ENCODE measurements at places on chromosomes 12 and 14. TPM values are rescaled to one million over a fixed set of nuclear protein-coding genes. Genes with fewer than 3 reads are reported as not detected.
A peak's percentile ranks its signal among the peaks of the same experiment; 100 is the strongest.

DNA sequence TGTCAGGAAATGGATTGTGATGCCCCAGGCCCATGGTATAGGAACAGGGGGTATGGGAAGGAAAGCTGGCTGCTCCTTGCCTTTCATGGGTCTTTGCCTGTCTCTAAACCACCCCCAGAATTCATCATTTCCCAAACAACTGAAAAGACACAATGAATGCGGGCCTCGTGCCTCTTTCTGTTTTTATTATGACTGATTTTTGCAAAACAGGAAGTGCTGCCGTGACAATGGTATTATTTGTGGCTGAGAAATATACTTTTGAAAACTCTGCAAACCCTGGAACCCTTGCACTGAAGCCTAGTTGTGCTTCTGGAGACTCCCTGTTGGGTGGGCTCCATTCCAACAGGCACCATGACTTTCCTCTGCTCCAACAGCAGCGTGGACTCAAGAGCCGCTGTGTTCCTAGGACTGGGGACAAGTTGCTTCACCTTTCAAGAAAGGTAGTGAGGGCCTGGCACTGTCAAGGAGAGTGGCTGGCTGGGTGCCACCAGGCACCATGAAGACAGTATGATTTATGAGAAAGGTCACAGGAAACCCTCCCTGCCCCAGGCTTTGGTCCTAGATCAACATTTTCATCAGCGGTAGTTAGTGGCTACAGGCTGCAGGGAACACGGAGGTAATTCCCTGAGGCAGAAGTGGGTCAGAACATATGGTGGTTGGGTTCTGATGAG lies 4.8 kb upstream of the DGLUCY start:
- no peaks in the 10 kb centered on the region for H3K36me3 ChIP-seq
- H3K4me1 ChIP-seq: peaks cover 24% of the 10 kb centered on the region
- no peak for DNase-seq

DNA sequence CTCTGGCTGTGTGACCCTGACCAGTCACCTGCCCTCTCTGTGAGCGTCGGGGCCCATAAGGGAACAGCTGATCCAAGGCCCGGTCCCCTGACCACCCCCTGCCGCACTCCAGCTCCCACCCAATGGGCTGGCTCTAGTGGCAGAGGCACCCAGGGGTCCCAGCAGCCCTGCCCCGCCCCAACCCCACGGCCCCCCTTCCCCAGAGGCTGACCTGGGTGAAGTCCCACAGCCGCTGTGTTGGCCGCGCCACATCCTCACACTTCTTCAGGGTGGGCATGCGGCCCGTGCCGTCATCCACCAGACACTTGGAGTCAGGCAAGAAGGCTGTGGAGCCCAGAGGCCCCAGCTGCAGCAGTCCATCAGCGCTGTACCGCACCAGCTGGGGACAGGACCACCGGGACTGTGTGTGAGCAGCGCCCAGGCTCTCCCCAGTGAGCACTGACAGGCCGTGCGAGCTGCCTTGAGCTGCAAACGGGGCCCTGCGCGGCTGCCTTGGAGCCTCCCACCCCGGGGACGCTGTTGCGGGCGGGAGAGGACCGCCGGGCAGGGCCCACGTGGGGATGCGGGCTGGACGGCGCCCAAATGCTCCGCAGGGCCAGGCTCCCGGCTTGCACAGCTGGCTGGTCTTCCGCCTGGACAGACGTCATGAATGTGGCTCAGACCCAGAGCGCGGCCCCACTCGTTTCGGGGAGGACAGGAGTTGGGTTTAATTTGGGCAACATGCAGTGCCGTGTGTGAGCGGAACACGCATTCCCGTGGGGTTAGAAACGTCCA lies 53.5 kb downstream of the NOC4L start:
- H3K27me3 ChIP-seq: no peaks in the 10 kb centered on the region
- no peak overlapping the region for H3K27ac ChIP-seq
- no peak overlapping the region for H3K4me3 ChIP-seq
- no peak for DNase-seq
- H3K36me3 ChIP-seq: no peaks in the 10 kb centered on the region

GRCh38 chr12:49643135-49643534 lies 19.8 kb downstream of the PRPF40B start:
- H3K27ac ChIP-seq: no peak overlapping the region
- no peak for DNase-seq
- H3K27me3 ChIP-seq: no peaks in the 10 kb centered on the region

GRCh38 chr14:105617201-105617777 lies 90.9 kb downstream of the TMEM121 start:
- H3K27me3 ChIP-seq: no peaks in the 10 kb centered on the region
- no peak overlapping the region for H3K27ac ChIP-seq
- H3K4me1 ChIP-seq: no peaks in the 10 kb centered on the region
- H3K36me3 ChIP-seq: no peaks in the 10 kb centered on the region
- no peak for DNase-seq

DNA sequence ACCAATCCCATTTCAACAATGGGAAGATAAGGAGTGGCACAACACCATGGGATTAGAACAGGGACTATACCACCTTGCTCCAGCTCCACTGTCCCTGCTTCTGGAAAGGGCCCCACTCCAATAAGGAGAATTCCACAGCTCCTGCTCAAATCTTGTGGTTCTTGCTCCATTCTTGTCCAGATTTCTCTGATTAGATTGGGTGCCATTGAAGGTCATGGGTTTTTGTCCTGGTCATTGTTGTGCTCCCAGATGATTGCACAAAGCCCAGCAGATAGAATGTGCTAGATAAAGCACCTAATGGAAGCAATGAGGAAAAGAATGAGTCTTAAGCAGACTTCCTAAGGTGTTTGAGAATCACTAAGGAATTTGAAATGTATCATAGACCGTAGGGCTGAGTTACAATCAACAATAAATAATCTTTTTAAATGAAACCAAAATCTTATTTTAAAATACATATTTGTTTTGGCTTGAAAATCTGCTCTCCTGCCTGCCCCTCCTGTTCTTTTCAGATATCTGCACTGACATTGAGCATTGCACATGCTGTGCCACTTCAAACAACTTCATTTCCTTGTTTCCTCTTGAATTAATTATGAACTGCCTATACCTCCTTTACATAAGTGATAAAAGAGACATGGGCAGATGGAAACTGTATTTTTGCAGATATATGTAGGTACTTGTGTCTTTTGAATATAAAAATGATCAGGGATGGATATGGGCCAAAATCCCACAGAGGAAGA lies 115.9 kb downstream of the FGD4 start:
- no peaks in the 10 kb centered on the region for H3K36me3 ChIP-seq
- H3K27ac ChIP-seq: no peak overlapping the region
- H3K4me3 ChIP-seq: no peak overlapping the region
- no peaks in the 10 kb centered on the region for H3K27me3 ChIP-seq

DNA sequence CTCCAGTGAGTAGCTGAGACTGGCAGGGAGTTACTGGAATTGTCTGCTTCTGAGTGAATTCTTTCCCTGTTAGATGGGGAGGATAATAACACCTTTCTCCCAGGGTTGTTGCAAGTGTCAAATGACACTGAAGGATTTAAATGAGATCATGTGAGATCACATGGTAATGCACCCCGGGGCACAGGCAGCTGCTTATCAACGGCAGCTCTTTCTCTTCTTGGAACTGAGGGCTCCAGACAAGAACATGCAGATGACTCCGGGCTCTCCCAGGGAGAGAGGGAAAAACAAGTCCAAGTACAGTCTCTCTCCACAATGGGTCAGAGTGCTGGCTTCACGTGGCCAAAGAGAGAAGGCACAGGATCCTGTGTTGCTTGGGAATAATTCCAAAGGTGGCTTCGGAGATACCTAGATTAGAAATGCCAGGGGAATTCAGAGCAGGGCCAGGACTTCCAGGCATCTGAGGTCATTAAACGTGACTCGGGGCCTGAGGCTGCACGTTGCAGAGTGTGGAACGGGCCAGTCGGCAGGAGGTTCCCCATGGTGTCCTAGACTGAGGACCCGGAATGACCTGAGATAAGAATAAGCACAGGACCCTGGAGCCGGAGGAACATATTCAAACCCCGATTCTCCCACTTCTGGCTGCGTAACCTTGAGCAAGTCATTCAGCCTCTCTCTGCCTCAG lies 109.2 kb downstream of the PRMT8 start:
- no peak overlapping the region for H3K4me3 ChIP-seq
- H3K27me3 ChIP-seq: no peaks in the 10 kb centered on the region
- no peaks in the 10 kb centered on the region for H3K4me1 ChIP-seq
- no peaks in the 10 kb centered on the region for H3K36me3 ChIP-seq
- DNase-seq: no peak

- H3K27ac ChIP-seq: no peak overlapping the region
- peaks cover 12% of the 10 kb centered on the region for H3K4me1 ChIP-seq
- H3K4me3 ChIP-seq: no peak overlapping the region
- DNase-seq: no peak
These were observed 41.6 kb upstream of the CSRP2 start for GRCh38 chr12:76920172-76921099.

DNA sequence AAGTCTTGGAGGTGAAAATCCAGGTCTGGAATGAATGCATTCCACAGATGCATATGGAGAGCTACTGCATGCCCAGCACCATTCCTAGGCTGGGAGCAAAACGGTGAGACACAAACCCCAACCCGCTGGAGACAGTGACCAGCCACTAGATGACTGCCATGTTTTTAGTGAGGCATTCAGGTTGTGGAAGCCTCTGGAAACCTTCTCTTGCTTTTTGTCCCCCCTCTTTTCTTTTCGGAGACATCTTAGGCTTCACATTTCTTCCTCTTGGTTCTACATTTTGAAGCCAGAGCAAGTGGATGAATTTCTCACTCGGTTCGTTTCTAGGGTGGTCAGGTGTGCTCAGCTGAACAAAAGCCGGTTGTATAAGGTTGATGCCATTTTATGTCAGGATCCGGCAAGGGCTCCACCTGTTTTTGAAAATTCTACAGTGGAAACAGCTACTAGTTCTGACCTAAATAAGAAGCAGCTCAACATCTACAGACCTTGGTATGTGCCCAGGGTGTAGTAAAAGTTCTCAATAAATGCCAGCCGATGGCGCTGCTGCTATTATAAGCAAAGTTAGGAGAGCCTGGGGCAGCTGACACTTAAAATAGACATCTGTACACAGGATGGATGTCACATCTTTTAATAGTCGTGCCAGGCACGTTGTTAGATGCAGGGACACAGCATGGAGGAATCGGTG lies 1.8 kb upstream of the ZNF839 start:
- H3K36me3 ChIP-seq: no peaks in the 10 kb centered on the region
- DNase-seq: no peak
- H3K4me1 ChIP-seq: peaks cover 30% of the 10 kb centered on the region
- H3K4me3 ChIP-seq: peak overlapping the region; percentile 48

GRCh38 chr12:110280779-110281548 lies at the start of gene ATP2A2:
ATP2A2 (plus strand) TSS chr12:110281247; CDS start chr12:110281790, 543 bp downstream.
- no peaks in the 10 kb centered on the region for H3K4me1 ChIP-seq
- no peaks in the 10 kb centered on the region for H3K36me3 ChIP-seq
- H3K27me3 ChIP-seq: no peaks in the 10 kb centered on the region
- H3K4me3 ChIP-seq: peak within 1 kb of the TSS; percentile 99
- peak within 1 kb of the TSS; percentile 99 for H3K27ac ChIP-seq

- no peak for DNase-seq
- H3K36me3 ChIP-seq: no peaks in the 10 kb centered on the region
- peaks cover 14% of the 10 kb centered on the region for H3K4me1 ChIP-seq
- H3K27me3 ChIP-seq: no peaks in the 10 kb centered on the region
These were observed 68.5 kb downstream of the BHLHE41 start for GRCh38 chr12:26056335-26056734.

DNA sequence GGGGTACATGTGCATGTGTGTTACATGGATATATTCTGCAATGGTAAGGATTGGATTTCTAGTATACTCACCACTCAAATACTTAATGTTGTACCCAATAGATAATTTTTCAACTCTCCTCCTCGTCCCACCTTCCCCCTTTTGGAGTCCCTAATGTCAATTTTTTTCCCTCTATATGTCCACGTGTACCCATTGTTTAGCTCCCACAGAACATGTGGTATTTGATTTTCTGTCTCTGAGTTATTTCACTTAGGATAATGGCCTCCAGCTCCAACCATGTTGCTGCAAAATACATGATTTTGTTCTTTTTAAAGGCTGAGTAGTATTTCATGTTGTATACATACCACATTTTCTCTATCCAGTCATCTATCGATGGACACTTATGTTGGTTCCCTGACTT lies 97.2 kb upstream of the TMTC1 start:
- no peaks in the 10 kb centered on the region for H3K4me1 ChIP-seq
- no peak overlapping the region for H3K4me3 ChIP-seq
- no peak for DNase-seq
- no peaks in the 10 kb centered on the region for H3K27me3 ChIP-seq
- no peaks in the 10 kb centered on the region for H3K36me3 ChIP-seq

DNA sequence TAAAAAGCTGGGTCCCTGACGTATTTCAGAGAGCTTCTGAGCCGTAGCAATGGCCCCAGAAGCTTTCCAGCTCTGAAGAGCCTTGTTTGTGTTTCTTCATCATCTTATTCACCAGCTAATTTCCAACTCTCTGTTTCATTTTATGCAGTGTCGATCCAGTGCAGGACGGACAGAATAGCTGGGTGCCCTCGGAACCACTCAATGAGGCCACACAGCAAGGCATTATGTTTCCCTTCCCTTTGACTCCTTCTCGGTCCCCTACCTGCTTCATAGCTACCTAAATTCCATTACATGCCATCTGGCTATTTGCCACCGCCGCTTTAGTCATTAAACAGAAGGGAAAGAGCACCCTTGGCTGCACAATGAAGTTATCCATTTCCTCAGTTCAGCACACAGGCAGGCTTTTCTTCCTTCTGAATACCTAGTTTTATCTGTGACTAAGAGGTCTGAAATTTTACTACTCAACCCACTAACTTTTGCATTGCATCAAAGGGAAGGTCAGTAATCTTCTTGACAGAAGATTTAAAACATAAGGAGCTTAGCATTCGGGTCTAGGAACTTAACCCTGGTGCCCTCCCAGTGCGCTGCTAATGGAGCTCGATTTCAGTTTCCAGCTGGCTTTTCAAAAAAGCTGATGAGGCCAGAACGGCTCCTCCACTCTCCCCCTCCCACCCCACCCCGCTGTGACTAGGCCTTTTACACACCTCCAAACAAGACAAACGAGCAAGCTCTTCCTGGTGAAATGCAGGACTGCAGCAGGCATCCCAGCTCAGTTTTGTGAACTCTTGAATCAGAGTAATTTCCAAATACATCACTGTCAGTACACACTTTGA lies 176.8 kb downstream of the GXYLT1 start:
- no peaks in the 10 kb centered on the region for H3K27me3 ChIP-seq
- no peak for DNase-seq
- H3K4me3 ChIP-seq: no peak overlapping the region
- H3K36me3 ChIP-seq: no peaks in the 10 kb centered on the region
- no peaks in the 10 kb centered on the region for H3K4me1 ChIP-seq
- H3K27ac ChIP-seq: no peak overlapping the region

GRCh38 chr12:96520767-96521166 lies 31.4 kb downstream of the CFAP54 start:
- H3K4me3 ChIP-seq: no peak overlapping the region
- H3K27me3 ChIP-seq: no peaks in the 10 kb centered on the region
- H3K4me1 ChIP-seq: no peaks in the 10 kb centered on the region
- no peak for DNase-seq
- no peak overlapping the region for H3K27ac ChIP-seq

TDRD9 gene
- 1.4 TPM for total RNA-seq

AVPR1A gene
- 32.4 TPM for total RNA-seq

MYH6 gene
- not detected for total RNA-seq

C12orf50 gene
- total RNA-seq: not detected

ANKS1B gene
- total RNA-seq: 8.2 TPM

ESPL1 gene
- not detected for total RNA-seq

KRT5 gene
- total RNA-seq: 1.6 TPM

LTBR gene
- total RNA-seq: 284 TPM

TPPP2 gene
- not detected for total RNA-seq

CCT2 gene
- 65.0 TPM for total RNA-seq
